ENCODE measurements at places on chromosomes 2 and 18. TPM values are rescaled to one million over a fixed set of nuclear protein-coding genes. Genes with fewer than 3 reads are reported as not detected.

DNA sequence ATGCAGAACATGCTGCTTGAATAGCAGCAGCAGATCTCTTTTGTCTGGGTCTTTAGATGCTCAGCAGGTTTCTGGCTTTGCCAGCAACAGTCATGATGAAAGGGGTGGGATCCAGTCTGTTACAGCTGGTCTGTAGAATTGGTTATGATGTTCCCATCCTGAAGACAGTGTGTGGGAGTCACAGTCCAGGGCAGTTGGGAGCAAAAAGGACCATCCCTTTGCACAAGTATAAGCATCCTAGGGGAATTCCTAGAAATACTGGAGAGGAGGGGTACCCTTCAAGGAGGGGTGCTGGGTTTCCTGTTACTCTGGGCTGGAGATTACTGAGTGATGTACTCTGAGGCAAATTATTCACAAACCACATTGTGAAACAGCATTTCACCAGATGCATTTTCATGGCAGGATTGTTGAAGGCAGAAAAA is 119.9 kb upstream of the RND3 start:
- no peak for DNase-seq

DNA sequence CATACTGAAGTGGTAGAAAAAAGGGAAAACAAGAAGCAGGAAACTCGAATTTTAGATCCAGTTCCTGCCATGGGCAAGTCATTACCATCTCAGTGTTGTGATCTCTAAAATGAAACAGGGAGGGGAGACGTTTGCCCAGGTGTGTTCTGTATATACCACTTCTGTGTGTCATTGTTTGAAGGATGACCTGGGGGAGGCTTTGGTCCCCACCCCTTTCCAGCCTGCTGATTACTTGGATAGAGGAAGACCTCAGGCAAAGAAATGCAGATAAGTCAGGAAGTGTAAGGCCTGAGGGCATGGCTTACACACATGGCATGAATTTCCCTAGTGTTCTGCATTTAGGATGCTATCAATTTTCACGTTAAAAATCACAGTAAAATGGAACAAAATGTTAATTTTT is 205.2 kb upstream of the CXCR4 start:
- DNase-seq: no peak

DNA sequence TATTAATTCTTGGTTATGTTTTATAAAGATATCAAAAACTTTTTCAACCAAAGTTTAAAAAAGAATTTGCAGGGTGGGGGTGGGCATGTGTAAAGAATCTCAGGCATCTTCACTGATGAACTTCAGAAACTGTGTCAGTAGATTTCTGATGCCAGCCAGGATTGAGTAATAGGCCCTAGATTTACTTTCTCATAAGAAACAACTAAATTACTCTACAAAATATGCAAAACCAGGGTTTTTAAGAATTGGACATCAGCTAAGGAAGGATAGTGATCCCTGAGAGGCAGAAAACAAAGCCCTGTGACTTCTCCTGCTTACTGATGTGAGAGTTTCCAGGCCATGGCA is 11.9 kb upstream of the IL1R1 start:
- DNase-seq: no peak

DNA sequence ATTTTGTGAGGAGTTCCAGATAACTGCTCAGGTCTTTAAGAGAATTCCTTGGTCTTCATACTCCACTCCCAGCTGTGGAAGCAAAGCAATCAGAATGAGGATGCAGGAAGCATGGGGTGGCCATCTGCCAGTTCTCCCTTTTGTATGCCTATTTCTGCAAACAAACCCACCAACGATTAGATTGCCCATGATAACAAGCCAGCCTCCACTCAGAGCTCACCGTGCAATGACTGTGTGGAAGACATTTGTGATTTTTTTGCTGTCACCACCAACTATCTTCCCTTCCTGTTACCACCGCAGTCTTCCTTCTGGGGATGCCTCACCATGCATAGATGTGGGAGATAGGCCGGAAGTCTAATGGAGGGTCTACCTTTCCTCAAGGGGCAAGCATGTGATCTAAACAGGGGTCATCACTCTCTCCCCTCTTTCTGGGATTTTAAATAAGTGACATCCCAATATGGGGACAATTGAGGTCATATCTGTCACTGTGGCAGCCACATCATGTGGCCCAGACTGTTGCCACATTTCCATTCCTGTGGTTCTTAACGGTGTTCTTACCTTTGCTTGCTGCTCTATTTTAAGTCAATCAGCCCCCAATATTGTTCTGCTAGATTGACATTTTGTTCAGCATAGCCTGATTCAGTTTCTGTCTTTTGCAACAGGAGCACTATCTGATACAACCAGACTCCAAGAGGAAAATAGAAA is 4.4 kb downstream of the AFF3 start:
- DNase-seq: no peak

The ABCG5 gene
- not detected for total RNA-seq

DNA sequence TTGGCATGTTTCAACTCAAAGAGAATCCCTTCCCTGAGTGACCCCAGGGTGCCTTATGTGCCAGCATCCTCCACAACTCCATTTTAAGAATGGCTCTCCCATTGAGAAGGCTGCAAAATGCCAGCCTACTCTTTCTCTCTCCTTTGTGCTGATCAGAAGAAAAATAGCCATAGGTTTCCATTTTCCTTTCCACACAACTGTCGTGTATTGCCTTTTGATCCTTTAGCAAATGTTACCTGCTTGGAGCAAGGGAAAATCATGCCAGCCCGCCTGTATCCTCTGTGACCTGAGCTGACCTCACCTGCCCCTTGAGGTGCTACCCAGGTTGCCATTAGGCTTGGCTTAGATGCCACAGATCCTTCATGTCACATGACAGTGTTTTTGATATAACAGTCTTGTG is 38.8 kb downstream of the DPYSL5 start:
- no peak for DNase-seq

DNA sequence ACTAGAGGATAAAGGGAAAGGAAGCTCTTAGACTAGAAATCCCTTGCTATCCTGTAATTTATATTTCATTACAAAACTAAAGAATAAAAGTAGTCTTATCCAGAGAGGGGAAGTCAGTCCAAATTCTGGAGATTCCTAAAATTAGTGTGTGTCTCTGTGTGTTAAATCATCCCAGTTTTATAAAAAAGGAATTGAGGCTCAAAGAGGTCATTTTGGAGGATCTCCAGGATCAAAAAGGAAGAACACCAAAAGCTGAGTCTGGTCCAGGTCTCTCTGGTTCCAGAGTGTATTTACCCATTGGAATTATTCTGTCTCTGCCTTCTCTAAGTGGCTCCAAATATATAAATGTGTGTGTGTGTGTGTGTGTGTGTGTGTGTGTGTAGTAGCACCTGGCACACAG is 166.7 kb downstream of the NRXN1 start:
- DNase-seq: no peak

The POTEF gene
- not detected for total RNA-seq

DNA sequence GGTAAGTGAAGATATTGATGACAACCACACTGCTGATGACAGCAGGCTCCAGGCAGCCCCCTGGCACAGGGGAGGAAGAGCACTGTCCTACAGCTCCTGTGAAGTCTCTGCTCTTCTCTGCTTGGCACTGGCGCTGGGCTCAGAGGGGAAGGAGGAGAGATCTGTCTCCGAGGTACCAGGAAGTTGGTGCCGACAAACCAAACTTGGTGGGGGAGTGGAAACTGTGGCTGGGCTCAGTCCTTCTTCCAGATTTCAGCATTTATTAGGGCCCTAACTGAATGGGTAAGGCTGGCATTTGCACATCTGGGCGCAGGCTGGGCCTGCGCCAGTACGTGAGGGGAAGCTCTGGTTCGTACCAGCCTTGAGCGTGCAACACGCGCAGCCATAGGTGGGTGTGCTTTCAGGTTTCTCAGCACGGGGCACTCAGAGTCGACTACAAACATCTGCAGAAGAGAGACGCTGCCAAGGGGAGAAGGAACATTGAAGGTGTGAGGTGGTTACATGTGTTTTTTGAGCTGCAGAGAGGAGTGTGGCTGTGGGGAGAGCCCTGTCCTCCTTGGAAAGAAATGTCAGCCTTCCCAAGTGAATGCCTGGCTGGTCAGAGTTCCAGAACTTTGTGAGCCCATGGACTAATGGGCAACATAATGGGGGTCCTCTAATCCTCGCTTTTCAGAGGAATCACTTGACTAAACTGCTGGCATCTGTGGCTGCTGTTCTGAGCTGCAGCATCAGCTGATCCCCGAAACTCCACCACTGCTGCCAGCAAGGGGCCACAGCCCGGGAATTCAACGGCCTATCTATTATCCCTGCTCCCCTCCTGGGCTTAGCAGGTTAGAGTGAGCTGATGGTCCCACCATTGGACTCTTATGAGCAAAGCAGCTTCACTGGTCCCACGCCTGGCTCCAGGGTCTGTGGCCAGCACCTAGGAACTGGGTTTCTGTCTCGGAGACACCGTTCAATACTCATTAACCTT is 55.2 kb upstream of the SEMA4C start:
- peak; percentile 77 for DNase-seq

DNA sequence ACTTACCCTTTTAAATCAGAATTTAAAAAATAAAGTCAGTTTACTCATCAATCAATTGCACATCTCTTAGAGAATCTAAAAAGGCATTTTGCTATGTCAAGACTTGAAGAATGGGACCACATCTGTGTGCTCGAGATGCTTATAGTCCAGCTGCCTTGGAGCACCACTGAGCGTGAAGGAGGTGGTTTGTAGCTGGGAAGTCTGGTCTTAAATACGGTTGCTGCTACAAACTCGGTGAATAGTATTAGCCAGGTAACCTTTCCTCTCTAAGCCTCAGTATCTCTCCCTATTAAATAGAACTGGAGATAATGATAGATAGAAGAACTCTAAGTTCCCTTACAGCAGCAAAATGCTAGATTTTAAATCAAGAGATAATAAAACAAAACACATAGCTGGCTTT is 289.7 kb downstream of the TRIB2 start:
- DNase-seq: no peak

The ACMSD gene
- total RNA-seq: not detected

GRCh38 chr18:75896865-75897264 is 469.4 kb upstream of the SMIM21 start:
- no peak for DNase-seq

The NYAP2 gene
- total RNA-seq: 0.36 TPM

- no peak for DNase-seq
Measured at GRCh38 chr18:37869051-37869450, 303.5 kb upstream of the CELF4 start.

The NLRC4 gene
- total RNA-seq: 1.7 TPM

DNA sequence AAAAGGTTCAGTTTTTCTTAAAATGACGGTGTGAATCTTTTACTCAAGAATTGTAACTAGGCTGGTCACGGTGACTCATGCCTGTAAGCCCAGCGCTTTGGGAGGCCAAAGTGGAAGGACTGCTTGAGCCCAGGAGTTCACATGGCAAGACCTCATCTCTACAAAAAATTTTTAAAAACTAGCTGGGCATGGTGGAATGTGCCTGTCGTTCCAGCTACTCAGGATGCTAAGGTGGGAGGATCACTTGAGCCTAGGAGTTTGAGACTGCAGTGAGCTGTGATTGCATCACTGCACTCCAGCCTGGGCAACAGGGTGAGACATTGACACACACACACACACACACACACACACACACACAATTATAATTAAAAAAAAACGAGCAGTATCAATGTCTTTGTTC is 369.8 kb downstream of the DPP10 start:
- DNase-seq: no peak

- DNase-seq: no peak
Measured at GRCh38 chr2:194182888-194183287, 1474.1 kb upstream of the SLC39A10 start.

The UGT1A10 gene
- total RNA-seq: not detected

The SERPINB11 gene
- not detected for total RNA-seq

The PPP3R1 gene
- total RNA-seq: 28.4 TPM

DNA sequence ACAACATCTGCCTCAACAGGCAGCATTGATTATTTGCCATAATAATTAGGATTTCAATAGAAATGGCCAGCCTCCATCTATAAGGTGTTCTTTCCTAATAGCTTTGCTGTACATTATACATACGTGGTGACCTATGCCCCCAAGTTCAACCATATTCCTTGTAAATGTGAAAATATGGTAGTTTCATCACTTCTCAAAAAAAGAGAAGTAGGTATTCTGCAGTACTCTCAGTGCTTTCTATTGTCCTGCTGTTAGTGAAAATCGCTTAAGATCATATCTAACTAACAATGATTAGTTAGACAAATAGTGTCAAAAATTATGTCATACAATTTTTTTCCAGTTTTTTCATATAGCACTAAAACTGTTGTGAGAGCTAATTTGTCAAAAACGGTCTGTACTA is 79.6 kb downstream of the SLC4A10 start:
- no peak for DNase-seq

DNA sequence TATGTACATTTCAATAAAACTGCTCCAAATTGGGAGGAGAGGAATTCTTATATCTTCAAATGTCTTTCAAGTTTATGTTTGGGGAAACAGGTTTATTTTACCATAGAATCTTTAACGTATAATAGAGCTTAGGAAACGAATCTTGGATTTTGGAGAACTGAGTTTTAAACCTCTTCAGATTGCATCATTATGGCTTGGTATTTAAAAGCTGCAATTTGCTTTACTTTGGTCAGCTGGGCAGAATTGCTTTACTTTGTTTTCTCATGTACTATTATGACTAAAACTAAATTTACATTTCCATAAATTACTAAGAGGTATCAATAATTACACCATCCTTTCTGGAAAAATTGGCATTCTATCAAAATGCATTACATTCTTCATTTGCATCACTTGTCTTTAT is 54.6 kb downstream of the BAZ2B start:
- no peak for DNase-seq

DNA sequence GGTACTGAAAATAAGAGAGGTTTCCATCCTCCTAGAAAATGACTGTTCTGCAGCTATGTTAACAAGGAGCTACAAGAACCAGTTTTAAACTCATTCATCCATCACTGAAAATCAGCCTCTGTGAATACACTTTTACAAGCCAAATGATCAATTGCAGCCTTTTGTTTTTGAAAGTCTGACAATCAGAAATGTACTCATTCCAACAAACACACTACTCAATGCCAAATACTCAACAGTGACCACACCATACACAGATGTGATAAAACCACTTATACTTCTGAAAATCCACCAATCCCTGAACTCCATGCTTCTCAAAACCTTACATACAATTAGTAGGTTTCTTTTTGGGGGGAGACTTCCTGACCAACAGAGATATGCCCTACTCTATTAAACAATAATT is 663.9 kb upstream of the CHAC2 start:
- no peak for DNase-seq

DNA sequence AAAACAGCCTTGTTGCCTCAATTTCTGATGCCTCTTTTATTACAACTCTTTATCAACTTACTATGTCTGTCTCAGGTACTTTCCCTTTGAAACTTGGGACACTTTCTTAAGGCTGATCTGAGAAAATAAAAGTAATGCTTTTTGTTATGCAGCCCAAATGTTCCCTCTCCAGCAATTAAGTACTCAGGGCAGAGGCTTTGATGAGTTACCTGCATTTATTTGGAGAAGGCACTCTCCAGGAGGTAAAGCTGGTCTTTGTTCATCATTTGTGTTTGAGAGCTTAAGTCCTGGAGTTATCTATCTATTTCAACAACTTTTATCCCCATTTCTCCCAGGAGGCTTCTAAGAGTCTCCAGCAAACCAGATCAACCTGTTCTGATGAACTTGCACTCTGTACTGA is 259.2 kb downstream of the ASXL3 start:
- DNase-seq: no peak

DNA sequence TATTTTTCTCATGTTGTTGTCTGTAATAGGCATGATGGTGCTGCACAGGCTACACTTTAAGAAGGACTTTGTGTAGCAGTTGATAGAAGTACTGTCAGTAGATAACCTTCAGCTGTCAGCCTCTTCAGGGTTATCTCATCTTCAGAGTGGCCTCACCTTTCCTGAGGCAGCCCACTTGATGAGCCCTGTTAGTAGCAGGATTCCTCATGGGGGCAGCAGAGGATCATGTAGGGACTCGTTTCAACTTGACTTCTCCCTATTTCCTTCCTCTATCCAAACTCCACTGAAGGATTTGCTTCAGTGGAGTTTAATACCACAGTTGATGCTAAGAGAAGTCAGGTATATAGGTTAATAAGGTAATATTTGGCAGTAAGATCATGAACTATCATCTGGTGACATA is 530.3 kb upstream of the FSIP2 start:
- DNase-seq: no peak

Data from sigmoid colon (tissue), 7 donors.